ENCODE measurements at places on chromosomes 12 and 14. TPM values are rescaled to one million over a fixed set of nuclear protein-coding genes. Genes with fewer than 3 reads are reported as not detected.

BDKRB2 gene
- 0.57 TPM for total RNA-seq

AICDA gene
- total RNA-seq: not detected

CCDC197 gene
- total RNA-seq: 0.74 TPM

FGF6 gene
- not detected for total RNA-seq

TESPA1 gene
- total RNA-seq: 0.55 TPM

APOLD1 gene
- total RNA-seq: 21.3 TPM

OR4K15 gene
- not detected for total RNA-seq

PDZRN4 gene
- 0.22 TPM for total RNA-seq

NELL2 gene
- total RNA-seq: 0.50 TPM

DNA sequence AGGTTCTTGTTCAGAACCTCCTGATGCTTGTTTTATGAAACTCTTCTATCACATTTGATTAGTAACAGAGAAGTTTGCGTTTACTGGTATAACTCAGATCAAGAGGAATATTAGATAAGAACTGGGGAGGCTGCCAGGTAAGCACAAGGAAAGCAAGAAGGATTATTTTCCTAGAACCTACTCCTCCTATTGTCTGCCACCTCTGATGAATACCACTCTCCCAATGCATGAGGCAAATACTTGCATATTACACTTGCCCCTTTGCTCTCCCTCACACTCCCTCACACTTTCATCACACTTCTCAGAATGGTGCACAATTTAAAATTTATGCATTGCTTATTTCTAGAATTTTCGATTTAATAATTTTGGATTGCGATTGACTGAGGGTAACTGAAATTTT, 43.6 kb downstream of the LIN7A start:
- no peak for DNase-seq

DNA sequence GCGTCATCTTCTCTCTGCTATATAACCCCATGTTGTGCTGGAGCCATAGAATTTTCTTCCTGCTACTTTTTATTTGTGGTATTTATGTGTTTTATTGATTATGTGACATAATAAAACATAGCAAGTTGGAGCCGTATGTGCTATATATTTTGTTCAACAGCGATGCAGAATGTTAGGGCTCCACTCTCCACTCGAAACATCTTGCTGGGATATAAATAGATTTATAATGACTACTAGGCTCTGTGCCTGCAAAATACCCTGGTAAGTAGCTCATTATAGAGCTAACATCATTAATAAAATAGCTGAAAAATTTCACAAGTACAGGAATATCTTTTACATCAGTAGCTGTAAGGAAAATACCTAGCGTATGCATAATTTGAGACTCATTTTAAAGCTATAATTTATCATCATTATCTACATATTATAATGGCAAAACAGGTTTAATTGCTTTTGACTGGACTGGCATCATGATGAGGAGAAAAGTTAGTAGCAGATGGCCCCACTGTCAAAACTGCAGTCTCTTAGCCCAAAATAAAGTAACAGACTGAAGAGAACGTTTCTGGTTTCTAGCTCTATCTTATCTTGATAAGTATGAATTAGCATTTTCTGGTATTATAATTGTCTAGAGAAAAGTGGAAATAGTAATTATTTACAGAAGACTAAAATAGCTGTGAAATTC, 263.0 kb downstream of the NEDD1 start:
- no peak for DNase-seq

GRCh38 chr12:92938018-92938417, 8.9 kb upstream of the EEA1 start:
- DNase-seq: no peak

- no peak for DNase-seq
Observed at GRCh38 chr12:34605955-34606748, 583.9 kb downstream of the ALG10 start.

DNA sequence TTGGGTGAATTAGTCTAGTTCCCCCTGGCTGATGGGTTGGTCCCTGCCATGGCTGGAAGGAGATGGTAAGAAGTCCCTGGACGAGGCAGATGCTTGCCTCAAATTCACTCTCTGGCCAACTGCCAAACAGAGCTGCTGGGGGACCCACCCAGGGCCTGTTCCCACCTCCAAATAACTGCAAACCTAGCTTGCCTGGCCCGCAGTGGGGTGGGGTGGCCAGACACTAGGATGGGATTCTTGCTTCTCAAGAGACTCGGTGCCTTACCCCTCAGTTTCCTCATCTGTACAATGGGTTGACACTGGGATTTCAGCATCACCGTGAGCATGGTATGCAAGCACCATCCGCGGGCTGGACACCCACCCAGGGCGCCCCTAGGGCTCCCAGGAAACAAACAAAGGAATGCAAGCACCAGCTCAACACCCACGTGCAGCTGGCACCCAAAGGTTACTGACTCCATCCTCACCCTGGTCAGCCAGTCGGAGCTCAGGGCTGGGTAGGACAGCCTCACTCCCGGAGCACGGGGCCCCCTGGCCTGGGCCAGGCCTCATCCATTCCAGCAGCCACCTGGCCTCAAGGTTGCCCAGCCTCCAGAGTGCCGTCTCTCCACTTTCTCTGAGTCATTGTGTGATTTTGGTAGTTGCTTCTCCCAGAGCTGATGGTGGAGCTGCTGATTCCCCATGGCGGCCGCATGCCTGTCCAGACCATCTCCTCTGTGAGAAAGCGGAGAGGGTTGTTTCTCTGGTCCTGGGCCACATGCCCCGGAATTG, 205.2 kb upstream of the RTL1 start:
- no peak for DNase-seq

DNA sequence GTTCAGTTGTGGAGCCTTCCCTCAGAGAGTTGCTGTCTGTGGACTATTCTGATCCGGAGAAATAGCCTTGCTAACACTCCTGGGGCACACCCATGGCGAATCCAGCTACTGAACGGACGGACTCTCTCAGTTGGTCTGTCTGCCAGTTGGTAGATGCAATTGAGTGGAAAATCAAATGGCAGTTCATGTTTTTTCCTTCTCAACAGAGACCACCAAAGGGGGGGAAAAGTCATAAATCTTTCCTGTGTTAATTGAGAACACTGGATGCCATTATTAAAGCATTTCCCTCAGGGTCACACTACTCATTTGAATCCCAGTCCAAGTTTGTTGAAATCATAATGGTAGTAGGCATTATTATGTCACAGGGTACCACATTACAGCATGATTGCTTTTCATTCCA, 354.3 kb upstream of the FAR2 start:
- no peak for DNase-seq

- no peak for DNase-seq
Observed at GRCh38 chr12:11877869-11878780, 192.6 kb upstream of the BCL2L14 start.

DNA sequence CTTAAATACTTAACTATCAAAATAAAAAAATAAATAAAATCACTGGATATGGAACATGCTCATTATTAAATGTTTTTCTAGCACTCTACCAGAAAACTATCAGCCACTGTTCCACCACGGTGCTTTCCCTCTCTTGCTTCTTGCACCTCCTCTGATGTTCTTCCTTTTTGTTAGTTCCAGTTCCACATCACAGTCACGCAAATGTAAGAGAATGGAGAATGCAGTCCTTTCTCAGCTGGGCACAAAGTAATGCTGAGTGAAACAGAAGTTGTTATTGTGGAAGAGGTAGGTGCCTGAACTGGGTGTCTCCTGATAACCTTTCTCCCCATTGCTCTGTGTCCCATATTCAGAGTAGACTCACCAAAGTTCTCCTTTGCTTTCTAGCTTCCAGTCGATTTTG, 1116.9 kb upstream of the TMEM132C start:
- DNase-seq: no peak

DNA sequence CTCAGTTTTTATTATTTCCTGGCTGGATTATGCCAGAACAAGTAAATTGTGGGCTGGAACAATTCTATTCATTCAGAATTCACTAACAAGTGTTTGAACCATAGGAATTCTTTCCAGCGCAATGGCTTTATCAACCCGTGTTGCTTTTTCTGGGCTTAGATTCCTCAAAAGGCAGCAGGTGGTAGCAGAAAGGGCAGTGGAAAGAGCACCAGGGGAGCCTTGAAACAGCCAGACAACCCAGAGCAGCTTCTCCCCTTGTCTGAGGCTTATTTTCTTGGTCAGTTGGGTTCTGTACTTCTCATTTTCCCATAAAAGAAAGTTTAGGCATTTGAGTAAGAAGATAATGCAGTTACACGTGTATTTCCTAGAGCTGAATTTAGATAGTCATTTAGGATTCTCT, 130.7 kb downstream of the OTOGL start:
- DNase-seq: no peak

DNA sequence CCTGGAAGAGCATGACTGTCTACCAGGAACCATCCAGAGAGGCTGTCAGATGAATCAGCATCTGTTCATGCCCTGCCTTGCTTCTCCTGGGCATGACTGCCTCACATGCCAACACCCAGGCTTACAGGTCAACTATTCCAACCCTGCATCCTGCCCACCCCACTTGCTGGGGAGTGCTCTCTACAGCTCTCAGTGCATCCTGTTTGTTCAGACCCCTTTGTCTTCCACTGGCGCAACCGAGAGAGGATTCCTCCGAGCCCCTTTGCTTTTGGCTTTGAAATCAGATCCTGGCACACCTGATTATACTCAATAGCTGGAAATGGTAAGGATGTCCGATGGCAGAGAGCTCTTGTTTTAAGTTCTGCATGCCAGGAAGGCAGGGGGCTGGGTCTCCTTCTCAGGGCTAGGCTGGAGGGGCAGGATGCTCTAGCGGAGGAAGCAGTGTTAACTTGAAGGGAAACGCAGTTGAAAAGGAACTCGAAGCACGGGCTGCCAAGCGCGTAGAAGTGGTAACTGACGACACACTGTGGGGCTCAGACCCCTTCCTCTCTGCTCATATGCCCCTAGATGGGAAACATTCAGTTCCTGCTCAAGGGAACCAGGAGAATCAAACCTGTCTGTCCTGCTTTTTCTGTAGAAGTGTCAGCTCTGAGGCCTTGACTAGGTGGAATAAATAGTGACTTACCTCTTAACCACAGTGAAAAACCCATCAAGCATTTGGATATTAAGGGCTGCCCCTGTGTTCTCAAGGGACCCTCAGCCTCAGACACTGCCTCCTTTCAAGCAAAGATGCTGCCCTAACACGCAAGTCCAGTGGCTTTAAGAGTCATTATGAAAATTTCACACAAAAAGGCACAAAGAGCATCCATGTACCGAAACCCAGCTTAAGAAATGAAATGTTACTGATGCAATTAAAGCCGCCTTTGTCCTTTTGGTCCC, 297.5 kb downstream of the ZFP36L1 start:
- no peak for DNase-seq

DNA sequence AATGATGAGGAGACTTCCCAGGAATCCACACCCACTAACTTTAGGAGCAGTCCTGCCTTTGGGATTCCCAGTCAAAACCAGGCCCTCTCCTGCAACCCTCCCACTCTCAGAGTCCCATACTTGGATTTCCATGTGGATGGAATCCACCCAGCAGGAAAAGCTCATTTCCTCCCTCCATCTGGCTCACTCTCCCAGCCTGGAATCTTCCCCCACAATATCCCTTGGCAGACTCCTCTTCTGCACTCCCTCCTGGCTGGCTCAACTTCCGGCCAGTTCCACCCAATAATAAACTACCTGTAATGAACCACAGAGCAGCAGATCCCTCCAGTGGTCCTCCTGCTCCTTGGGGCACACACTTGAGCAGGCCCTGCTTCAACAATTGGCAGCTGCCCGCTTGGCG, 102.8 kb upstream of the EGLN3 start:
- DNase-seq: peak; percentile 52

DNA sequence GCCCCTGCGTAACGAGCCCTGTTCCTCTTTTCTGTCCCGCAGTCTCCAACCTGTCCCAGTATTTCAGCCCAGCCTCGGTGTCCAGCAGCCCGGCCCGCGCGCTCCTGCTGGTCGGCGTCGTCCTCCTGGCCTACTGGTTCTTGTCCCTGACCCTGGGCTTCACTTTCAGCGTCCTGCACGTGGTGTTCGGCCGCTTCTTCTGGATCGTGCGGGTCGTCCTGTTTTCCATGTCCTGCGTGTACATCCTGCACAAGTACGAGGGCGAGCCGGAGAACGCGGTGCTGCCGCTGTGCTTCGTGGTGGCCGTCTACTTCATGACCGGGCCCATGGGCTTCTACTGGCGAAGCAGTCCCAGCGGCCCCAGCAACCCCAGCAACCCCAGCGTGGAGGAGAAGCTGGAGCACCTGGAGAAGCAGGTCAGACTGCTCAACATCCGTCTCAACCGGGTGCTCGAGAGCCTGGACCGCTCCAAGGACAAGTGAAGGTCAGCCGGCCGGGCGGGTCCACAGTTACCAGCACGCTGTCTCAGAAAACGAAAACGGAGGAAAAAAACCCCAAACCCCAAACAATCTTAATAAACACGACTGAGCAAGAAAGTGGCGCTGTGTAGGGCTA, 31.6 kb downstream of the BRI3BP start:
- no peak for DNase-seq

- no peak for DNase-seq
Observed at GRCh38 chr14:71452987-71453386, 479.2 kb upstream of the RGS6 start.

- peak; percentile 30 for DNase-seq
Observed at GRCh38 chr12:116916714-116917114, 6.0 kb downstream of the FBXW8 start.

DNA sequence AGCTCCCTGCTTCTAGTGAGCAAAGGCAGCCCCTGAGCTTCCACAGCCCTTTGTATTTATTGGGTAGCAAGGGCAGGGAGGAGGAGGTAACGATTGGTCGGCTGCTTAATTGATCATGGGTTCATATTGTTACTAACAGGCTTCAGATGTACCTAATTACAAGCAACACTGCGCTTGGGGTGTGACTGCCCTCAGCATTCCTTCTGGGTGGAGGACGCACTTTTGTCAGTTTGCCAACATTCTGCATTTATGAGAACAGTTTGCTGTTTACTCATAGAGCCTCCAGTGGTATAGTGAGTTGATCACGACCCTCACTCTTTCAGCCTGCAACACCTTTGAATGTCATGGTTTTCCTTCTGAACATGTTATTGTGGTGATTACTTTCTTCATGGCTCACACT, 9.6 kb downstream of the TSHR start:
- no peak for DNase-seq

- no peak for DNase-seq
Observed at GRCh38 chr12:16095531-16096110, 181.9 kb downstream of the SLC15A5 start.

GRCh38 chr12:101455685-101456084, 19.5 kb upstream of the SPIC start:
- DNase-seq: no peak

DNA sequence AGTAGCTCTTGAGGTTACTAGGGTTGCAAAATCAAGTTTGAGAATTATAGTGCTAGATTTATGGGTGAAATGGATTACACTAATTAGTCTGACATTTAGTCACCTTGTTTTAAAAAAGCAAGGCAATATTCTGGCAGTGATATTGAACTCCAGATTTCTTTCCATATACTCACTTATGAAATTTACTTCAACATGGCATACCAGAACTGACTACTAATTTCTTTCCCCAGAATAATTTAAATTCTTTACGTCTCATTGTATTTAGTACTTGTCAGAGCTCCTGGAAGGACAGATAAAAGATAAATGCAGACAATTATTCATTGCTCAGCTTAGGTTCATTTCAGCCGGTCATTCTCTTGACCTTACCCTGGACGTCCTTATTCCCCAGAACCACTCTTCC, 24.3 kb downstream of the EMP1 start:
- DNase-seq: no peak

Data from left ventricle myocardium superior (tissue), 1 donor.